ENCODE measurements at places on chromosomes 13 and 19.

- no peak for DNase-seq
Observed at GRCh38 chr13:109576331-109576813, 210.0 kb downstream of the IRS2 start.

DNA sequence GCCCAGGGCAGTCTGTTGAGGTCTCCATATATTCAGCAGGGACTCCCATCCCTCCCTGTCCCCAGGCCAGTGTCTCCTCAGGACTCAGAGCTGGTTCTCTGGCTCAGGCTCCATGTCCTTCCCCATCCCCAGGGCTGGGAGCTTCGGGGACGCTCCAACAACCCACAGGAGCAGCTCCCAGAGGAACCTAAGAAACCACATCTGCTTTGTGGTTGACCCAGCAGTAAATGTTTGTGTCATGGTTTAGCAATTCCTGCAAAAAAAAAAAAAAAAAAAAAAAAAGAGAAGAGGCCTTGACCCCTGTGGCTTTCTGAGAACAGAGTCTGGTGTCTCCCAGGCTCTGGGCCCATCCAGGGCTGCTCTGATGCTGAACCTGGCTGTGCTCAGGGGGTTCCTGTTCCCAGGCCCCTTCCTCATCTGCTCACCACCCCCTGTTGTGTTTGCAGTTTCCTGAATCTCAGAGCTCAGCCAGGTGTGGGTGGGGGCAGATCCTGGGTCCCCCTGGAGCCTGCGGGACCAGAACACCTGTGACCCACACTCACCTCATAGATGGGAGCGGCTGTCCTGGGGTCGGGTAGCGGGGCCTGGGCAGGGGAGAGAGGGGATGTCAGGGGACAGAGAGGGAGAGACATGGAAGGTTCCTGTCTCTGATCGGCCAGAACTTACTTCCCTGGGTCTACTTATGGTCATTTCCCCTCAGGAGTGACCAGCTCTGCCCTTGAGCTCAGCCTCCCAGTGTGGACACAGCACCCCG is 25.2 kb upstream of the CEACAM1 start:
- DNase-seq, result peak; percentile 59

- DNase-seq, result no peak
Observed at GRCh38 chr13:80584306-80584705, 243.4 kb upstream of the SPRY2 start.

GRCh38 chr19:3492131-3492839 is 8.2 kb downstream of the DOHH start:
- DNase-seq, result no peak

DNA sequence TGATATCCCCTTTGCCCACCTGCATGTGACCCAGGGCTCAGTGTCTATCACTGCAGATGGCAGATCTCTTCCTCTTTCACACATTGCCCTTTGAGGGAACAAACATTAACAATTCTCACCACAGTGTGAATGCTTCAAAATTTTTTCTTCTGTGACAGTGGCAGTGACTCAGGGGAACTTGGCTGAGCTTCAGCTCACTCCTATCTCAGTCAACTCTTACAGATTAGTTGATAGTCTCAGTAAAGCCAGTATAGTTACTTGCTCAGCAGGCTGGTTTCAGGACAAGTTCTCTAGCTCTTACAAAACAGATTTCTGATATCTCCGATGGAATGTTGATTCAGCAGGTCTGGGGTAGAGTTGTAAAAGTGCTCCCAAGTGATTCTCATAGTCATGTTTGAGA is 166.9 kb downstream of the DLEU7 start:
- no peak for DNase-seq

DNA sequence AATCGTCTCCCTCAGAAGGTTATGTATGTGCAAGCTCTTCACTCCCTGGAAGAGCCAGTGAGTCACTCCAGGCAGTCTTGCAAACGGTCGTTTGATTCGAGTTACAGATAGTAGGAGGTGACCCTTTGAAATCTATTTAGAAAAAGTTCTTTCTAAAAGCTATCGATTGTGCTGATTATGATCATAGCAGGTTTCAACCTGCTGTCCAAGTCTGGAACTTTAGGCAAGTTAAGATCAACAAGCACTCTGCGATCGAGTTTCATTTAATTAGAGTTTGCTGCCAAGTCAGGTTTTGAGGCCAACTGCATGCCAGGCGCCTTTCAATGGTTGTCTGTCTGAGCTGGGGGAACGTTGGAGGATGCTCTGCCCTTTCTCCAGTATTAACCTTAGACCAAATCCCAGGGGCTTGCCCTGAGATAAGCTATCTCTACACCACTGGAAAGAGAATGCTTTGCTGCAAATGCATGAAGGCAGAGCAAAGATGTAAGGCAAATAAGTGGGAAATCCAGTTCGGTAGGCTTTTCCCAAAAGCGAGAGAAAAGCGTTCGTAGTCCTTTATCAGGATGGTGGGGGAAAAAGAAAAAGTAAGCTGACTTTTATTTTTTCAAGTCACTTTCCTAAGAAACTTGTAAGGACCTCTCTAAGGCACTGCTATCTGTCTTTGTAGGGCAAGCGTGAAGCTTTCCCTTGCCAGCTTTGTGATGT is 287.5 kb downstream of the ATP8A2 start:
- no peak for DNase-seq

DNA sequence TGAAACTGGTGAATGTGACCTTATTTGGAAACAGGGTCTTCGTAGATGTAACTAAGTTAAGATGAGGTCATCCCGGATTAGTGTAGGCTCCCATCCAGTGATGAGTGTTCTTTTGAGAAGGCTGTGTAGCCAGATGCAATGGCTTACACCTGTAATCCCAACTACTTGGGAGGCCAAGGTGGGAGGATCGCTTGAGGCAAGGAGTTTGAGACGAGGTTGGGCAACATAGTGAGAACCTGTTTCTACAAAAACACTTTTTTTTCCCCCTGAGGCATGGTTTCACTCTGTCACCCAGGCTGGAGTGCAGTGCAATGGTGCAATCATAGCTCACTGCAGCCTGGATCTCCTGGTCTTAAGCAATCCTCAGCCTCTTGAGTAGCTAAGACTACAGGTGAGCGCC is 36.4 kb downstream of the FBN3 start:
- DNase-seq, result no peak

DNA sequence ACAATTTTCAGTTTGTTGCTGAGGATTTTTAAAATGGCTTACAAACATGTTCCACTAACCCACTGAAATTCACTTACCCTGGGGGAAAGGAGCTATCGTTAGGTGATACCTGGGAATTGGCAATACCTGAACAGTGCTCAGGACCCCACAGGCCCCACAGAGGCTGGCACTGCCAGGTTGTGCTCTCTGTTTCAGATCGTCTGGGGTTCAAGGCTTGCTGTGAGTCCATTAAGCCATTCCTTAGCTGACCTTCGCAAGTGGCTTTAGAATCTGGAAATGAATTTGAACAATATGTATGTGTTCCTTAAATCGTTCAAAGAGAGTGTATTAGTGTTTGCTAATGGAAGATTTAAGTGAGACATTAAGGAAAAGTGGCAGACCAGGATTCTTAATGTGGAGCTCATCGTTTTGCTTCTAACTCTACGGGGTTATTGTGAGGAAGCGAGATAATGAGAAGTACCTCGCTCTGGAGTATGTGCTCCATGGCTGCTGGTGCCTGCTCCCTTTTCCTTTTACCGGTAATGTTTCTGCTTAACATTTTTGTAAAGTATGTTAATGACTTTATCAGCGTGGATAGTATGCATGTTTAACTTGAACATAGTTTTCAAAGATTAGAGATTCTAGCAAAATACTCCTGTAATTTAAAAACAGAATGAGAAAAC is 13.6 kb downstream of the KLF5 start:
- no peak for DNase-seq

- DNase-seq, result no peak
Observed at GRCh38 chr13:37106642-37107041, 1.2 kb upstream of the CSNK1A1L start.
